Stimulated activated CD4-positive, alpha-beta T cell treated with anti-CD3 and anti-CD28 coated beads, Interleukin-1b, Interleukin-23, amount 100 ng/mL, for 4 hours (primary cell): ENCODE measurements at places on chromosomes 7 and 10.

DNA sequence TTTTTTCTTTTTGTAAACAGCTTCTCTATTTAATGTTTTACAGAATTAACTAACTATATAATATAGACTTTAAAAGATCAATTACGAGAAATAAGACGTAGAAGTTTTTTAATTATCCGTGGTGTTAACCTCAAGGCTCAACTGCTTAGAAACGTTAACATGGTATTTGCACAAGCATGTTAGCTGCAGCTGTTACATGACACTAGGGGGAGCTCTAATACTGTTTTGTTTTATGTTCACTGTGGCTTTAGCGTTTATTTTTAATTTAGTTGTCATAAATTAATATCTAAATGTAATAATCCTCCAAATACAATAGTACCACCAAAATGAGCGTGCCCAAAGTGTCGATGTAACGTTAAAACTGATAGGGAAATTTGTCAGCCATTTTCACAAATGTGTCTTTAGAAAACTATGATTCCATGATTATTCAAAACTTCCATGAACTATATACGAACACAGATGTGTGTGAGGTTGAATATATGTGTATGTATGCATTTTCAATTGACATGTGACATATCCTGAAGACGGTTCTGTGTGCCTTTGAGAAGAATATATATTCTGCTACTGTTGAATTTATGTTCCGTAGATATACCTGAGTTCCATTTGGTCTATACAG, 828.8 kb upstream of the MBL2 start:
- no peak for DNase-seq

DNA sequence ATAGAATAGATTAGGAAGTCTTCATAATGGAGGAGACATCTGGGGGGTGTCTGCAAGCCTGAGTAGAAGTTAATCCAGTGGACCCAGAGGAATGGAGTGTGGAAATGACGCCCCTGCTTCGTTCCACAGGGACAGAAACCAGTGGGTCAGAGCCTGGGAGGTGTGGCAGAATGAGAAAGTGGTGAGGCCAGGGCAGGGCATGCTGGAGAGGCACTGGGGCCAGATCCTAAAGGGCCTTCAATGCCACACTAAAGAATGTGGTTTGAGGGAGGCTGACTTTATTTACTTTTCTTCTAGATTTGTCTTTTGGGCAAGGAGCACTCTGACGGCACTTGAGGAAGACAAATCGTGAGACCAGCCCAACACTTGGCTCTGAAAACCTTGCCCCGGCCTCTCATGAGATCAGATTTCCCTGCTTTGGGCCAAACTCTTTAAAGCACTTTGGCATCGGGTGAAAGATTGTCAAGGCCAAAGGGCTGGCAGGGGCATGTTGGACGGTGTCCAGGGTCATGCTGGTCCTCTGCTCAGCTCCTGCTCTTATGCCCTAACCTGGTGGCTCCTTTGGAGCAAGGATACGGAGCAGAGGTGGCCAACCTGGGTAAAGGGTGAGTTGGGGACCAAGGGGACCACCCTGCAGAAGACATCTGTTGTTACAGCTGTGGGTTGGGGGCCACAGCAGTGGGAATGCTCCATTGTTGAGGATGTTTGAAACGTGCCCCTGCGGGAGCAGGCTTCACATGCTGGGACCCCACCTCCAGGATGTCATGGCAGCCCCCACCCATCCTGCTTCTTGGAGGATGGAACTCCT, 157.0 kb upstream of the ZMIZ1 start:
- no peak for DNase-seq

- no peak for DNase-seq
These were observed 2.8 kb downstream of the EFCAB10 start for GRCh38 chr7:105578496-105578895.

- no peak for DNase-seq
These were observed 122.7 kb upstream of the ADCY1 start for GRCh38 chr7:45451342-45452035.

GRCh38 chr10:73174148-73174925, 6.4 kb downstream of the FAM149B1 start:
- no peak for DNase-seq

- no peak for DNase-seq
These were observed 55.8 kb downstream of the TSPAN15 start for GRCh38 chr10:69506834-69507713.

GRCh38 chr10:71979692-71980062, 15.5 kb downstream of the CHST3 start:
- no peak for DNase-seq

DNA sequence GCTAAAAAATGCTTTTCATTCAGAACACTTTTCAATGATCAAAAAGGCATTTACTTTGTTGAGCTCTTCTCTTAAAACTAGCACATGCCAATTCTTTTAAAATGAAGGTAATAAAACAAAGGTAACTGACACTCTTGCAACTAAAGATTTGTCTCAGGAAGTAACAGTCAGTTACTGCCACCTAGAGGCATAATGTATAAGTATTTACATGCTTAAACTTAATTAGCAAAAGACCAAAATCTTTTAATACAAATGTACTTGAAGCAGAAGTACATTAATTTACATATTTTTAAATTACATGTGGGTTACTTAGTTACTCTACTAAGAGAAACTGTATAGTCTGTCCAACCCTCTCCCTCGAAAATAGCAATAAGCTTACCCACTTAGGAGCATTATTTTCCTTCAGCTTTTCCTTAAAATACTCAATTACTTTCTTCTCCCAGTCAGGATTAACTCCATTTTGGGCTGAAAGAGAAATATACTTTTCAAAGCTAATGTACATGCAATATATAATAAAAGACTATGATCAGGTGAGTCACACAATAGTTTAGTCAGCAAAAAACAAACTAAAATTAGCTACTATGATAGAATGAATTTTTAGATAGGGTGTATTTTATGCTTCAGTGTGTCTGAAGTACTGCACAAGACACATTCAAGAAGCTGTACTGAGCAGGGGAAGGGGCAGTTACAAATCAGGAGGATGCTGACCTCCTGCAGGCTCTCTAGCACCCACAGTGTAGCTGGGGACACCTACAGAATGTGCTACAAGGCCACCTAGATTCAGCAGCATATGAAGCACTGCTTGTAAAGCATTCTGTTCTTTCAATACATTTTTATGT, 13.0 kb downstream of the MCMBP start:
- no peak for DNase-seq

GRCh38 chr7:139893461-139893860, 64.4 kb downstream of the TBXAS1 start:
- no peak for DNase-seq

- DNase-seq: no peak
These were observed 22.1 kb downstream of the GNA12 start for GRCh38 chr7:2821842-2822507.

- DNase-seq: no peak
These were observed 1.7 kb upstream of the CCM2 start for GRCh38 chr7:44998153-44998871.

- DNase-seq: no peak
These were observed 83.2 kb upstream of the GPR22 start for GRCh38 chr7:107386548-107387102.

DNA sequence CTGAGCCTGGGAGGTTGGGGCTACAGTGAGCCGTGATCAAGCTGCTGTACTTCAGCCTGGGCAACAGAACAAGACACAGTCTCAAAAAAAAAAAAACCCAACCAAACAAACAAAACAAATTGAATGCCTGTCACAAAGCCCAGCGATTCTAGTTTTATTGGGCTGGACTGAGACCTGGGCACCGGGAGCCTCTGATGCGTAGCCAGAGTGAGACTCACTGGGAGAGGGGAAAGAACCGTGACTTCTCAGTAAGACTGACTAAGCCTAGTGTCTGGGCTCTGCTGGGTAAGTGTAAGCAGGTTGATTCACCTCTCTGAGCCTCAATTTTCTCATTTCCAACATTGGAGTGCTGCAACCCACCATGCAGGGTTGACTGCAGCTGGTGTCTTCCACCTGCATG, 10.1 kb upstream of the LEP start:
- DNase-seq: no peak

GRCh38 chr7:123537026-123537642, 2.7 kb upstream of the IQUB start:
- DNase-seq: no peak

- DNase-seq: no peak
These were observed 74.8 kb downstream of the GRID1 start for GRCh38 chr10:86291616-86292340.

DNA sequence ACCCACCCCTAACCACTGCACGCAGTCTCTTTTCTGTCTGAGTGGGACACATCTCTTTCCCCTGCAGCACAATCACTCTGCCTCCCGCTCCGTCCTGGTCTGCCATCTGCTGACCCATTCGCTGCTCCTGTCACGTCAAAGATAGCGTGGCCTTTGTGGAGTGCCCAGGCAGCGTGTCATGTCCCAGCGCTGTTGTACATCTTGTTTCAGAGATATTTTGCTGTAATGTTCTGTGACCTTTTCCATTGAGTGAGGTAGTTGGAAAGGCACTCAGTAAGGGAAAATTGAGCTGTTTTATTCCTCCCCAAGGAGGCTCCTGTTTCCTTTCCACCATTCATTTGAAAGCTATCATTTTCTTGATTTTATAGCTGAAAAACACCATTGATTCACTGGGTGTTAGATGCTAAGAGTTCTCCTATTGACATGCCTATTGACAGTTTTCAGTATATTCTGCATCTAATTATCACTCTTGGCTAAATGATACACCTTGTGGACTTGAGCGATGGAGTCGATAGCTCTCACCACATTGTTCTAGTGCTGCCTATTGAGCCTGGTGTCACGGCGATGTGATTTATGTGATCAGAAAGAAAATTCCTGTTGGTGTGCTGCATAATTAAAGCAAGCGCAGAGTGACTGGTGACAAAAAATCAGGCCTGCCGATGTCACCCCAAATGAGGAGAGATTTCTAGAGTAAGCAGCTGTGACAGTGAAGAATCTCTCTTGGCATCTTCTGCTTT, 372.6 kb downstream of the LRMDA start:
- DNase-seq: no peak

- DNase-seq: no peak
These were observed 202.8 kb upstream of the DKK1 start for GRCh38 chr10:52111101-52111891.

DNA sequence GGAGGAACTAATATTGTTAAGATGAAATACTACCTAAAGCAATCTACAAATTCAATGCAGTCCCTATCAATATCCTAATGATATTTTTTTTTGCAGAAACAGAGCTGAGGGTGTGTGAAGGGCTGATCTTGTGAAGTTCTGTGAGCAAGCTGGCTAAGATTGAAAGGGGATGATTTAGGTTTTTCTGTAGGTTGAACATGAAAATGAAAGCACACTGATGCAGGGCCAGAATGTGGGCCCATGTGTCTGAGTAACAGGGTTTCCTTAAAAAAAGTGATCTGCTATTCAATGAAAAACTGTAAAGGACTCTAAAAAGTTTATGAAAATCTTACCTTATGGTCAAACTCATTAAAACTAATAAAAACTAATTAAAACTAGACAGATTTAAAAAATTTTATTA, 47.4 kb downstream of the GRB10 start:
- DNase-seq: no peak

- no peak for DNase-seq
These were observed 81.7 kb downstream of the GPR85 start for GRCh38 chr7:113004726-113005454.

- no peak for DNase-seq
These were observed 146.2 kb upstream of the MBL2 start for GRCh38 chr10:52918714-52919305.

DNA sequence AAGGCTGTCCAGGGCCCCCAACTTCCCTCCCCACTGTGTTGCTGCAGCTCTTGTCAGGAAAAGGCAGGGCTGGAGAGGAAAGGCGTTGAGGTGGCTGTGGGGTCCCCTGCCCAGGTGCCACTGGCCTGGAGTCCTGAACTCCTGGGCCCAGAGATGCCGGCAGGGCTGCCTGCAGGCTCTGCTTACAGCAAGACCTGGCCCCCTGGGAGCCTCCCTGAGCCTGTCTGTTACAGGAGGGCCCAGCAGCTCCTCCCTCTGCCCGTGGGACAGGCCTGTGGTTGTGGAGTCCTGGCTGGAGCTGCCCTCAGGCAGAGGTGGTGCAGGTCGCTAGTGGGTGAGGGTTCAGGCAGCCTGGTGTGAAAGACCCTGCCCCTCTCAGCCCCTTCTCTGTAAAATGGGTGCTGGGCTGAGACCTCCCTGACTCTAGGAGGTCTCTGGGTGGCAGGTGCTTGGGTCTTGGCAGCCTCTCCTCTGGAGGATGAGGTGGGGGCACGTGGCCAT, 9.9 kb downstream of the ANTXRL start:
- DNase-seq: no peak

GRCh38 chr10:88586462-88586861, at the start of gene LIPJ:
Gene LIPJ (plus strand): TSS chr10:88586762. CDS start chr10:88590688, 3,926 bp downstream.
- no peak for DNase-seq

- no peak for DNase-seq
These were observed 78.9 kb upstream of the PRLHR start for GRCh38 chr10:118674226-118674919.

- no peak for DNase-seq
These were observed 92.0 kb upstream of the AHR start for GRCh38 chr7:17206349-17206905.

DNA sequence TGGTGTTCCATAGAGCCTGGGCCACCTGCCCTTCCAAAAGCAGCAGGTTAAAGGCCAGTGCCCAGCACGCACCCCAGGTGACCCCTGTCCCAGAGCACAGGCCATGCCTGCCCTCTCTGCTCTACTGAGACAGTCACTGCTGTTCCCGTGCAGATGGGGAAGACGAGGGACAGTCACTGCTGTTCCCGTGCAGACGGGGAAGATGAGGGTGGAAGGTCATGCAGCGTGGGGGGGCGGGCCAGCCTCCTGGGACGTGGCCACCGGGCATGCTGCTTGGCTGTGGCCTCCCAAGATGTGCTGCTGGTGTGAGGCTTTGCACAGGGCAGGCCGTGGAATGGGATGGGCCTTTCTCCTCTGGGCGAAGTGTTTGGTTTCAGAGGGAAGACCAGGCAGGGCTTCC, 18.4 kb downstream of the LRRC27 start:
- no peak for DNase-seq
